D721Med (cell line): ENCODE measurements at places on chromosomes 5 and 9.

DNA sequence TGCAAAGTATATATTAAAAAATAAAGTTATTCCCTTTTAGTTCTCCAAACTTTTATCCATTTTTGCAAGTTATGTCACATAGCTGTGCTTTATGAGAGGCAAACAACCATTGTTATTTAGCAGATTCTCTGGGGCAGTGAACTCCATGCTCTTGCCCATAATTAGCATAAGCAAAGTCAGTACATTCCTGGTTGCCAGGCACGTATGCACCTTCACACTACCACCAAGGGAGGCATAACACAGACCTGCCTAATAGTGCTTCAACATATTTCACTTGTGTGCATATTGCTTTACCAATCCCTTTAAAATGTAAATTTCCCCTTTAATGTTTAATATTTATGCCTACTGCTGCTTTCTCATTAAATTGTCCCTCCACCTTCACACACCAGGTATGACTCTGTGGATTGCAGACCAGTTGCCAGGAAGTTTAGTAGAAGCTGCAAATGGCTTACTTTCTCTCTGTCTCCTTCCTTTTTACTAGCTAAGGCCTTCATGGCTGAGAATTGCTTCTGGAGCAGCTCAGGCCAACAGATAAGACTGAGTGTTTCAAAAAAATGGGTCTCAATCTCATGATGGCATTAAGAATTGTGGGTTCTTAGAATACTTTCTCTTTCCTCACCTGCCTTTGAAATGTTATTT, 388.2 kb downstream of the PRR16 start:
- no peak for DNase-seq

DNA sequence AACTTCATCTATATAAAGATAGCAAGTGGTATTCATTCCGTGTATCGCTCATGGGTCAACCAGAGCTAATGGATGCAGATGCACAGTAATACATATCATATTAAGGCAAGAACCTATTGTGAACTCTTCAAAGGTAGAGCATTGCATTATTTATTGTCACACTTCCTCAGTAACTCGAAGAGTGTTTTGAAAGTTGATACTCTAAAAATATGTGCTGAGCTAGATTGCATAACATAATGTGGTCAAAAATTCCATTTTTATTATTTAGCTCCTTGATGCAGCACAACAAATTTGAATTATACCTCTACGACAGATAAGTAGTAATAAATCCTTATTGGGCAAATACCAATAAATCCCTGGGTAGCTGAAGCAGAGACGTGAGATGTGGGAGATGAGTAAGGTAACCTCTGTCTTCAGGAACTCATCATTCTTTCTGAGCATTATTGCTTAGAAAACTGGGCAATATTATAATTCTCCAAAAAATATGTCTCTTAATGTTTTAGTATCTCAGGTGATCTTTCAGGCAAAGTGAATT, 70.3 kb downstream of the CDH18 start:
- no peak for DNase-seq

GRCh38 chr9:111034898-111035539, 3.3 kb downstream of the LPAR1 start:
- no peak for DNase-seq

DNA sequence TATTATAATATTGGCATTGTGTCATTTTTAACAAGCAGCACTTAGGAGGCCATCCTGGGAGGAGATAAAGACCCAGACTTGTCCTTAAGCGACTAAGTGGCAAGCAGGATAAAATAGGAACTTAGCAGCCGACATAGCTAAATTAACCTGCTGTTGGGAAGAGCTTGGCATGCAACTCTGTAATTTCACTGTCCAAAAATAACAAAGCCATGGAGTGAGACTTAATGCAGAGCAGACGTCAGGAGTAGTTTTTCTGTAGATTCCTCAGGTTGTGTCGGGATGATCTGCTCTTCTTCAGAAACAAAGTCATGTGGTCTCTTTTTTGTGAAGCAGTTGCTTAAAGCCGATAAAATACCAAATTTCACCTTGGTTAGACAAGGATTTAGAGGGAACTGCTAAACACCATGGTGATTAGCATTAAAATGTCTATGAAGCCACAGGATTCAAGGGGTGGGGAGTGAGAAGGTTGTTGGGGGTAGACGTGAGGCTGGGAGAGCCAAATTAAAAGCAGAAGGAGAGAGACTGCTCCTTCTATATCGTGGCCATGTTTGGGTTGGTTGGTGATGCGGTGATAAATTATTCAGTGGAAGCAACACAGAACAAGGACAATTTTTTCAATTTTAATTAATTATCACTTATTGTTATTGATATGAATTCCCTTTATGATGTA, 303.0 kb downstream of the CSNK1G3 start:
- DNase-seq, result no peak

GRCh38 chr9:93007529-93008058, 50.9 kb upstream of the SUSD3 start:
- DNase-seq, result no peak

DNA sequence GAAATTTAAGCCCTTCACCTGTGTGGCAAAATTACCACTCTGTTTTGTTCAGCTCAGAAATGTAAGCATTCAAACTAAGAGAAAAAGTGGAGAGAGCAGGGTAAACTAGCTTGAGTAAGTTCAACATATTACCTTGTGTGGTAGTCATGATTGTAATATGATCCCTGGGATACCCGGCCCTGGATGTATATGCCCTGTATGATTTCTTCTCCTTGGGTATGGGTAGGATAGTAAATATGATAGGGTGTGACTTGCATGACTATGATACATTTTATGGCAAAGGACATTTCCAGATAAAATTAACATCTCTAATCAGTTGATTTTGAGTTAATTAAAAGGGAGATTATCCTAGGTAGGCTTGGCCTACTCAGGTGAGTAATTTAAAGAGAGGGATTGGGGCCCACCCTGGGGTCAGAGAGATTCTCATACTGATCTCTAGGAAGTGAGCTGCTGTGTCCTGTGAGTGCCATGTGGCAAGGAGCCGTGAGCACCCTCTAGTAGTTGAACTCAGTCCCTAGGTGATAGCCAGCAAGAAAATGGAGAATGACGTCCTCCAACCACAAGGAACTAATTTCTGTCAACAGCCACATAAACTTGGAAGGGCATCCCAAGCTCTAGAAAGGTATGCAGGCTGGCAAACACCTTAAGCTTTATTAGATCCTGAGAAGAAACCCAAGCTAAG, 62.2 kb upstream of the ANXA1 start:
- DNase-seq, result no peak

DNA sequence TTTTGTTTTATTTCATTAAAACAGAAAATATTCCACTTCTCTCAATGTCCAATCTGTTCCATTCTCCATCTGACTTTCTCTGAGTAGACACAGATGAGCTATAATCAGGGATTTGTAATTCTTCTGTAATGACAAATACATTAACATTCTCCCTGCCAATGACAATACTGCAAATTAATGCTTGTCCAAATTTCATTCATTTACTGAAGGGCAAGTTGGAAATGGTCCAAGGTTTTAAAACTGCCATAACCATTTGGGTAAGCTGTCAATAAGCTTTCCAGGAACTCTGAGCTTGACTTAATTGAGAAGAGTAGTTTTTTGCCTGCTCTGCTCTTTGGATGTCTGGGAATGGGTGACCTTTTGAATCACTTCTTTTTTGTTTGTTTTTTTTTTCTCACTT, 253.5 kb downstream of the DMRTA1 start:
- DNase-seq, result no peak

DNA sequence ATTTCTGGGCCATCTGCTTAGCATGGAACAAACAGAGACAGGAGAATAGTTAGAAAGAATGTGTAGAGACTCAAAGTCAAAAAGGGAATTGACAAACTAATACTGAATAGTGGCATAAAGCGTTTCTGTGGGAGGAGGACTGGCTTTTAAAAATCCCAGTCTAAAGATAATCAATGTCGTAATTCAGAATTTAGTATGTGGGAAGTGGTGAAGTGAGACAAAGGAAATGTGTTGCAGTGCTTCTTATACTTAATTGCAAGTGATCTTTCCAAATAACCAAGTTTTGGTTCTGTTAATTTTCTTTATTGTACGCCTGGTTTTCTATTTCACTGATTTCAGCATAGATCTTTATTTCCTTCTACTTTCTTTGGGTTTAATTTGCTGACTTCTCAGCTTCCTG, 133.2 kb downstream of the ENTREP1 start:
- DNase-seq, result no peak

GRCh38 chr9:90807006-90807405, 5.4 kb downstream of the SYK start:
- no peak for DNase-seq

- DNase-seq, result no peak
These were observed 198.8 kb downstream of the NR3C1 start for GRCh38 chr5:143204474-143205246.

DNA sequence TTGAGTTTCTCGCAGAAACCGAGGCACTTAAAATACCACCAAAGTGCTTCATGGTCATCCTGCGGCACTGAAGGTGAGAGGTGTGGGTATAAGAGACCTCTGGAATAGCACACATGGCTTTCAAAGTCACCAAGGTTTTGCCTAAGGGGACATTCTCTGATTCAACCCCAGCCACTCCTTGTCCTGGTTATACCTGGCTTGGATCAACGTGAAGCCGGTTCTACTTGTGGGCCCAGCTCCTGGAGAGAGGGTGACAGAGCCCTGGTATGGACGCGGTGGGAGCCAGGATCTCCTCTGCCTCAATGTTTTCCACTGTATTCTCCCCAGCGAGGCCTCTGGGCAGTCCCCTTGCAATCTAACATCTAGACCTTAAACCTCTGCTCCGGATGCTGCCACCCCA, 132.0 kb downstream of the FSTL4 start:
- DNase-seq, result no peak

GRCh38 chr9:115006660-115007059, 76.3 kb upstream of the TNFSF8 start:
- no peak for DNase-seq

DNA sequence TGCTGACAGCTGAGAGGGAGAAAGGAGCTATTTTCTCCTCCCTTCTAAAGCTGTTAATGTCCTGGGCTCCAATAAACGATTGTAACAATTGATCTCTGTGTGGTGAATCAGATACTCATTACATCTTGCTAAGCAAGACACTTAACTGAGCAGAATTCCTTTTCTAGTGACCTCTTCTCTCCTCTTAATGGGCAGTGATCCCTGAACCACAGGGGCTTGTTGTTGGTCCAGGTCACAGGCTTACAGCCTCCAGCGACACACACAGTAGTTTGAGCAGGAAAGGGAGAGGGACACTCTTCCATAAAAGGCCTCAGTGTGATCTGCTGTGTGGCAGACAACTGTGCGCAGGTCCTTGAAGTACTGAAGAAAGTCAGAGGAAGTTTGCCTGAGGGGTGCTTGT, 58.5 kb upstream of the MYO10 start:
- DNase-seq, result no peak

DNA sequence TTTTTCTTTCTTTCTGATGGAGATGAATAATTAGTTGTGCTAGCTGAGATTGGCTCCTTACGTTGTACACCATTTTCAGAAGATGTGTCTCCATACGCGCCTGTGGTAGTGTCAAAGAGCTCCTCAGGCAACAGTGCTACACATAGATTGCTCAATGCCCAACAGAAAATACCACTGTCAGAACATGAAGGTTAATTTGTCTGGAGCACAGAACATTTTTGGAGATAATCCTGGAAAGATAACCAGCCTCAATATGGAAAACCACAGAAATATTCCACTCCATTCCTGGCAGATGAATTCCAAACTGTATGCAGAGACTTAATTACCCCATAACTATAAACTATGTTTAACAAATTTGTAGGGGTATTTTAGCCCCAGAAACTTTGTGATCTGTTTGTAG, 233.6 kb downstream of the MARCHF11 start:
- DNase-seq, result no peak

GRCh38 chr5:117131876-117132275, 557.3 kb upstream of the SEMA6A start:
- no peak for DNase-seq

DNA sequence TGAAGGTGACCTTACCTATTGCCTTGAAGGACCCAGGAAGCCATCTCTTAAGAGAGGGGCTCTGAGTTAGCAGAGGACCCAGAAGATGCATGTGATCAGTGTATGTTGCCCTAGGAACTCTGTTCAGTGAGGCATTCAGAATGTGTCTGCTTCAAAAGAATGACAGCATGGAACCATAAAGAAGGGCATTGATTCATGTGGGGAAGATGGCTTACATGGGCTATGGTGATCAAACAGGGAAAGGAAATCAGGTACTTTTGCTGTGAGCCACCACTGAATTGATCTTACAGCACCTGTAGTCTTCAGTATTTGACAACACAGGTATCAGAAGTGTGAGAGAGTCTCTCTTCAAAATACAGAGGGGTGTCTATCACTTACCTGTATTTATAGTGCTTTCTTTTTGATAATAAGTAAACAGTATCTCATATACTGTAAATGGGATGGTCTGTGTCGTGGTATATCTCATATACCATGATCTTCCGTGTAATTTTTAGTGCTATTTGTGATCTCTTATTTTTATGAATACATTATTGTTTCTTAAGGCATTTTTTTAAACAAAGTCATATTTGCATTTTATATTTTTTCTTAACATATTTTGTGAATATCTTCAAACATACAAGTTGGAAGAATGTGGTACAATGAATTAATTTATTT, 57.0 kb downstream of the FOCAD start:
- DNase-seq, result no peak

DNA sequence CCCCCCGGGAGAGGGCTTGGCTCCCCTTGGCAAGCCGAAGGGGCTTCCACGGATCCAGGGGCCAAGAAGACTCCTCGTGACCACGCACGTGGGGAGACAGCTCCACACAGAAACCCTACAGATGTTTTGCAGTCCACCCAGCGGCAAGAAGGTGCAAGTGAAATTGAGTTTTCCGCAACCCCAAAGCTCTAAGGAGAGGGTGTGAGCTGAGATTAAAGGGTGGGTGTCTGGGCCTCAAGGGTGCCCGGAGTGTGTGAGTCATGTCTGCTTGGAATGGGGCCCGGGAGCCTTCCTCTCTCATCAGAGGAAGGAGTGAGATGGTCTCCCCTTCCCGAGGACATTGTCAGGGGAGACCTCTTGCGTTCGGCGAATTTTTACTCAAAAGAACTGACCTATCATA, 79.1 kb downstream of the OLFM1 start:
- DNase-seq, result no peak

GRCh38 chr9:91162784-91163443, 198.8 kb downstream of the AUH start:
- DNase-seq, result no peak

DNA sequence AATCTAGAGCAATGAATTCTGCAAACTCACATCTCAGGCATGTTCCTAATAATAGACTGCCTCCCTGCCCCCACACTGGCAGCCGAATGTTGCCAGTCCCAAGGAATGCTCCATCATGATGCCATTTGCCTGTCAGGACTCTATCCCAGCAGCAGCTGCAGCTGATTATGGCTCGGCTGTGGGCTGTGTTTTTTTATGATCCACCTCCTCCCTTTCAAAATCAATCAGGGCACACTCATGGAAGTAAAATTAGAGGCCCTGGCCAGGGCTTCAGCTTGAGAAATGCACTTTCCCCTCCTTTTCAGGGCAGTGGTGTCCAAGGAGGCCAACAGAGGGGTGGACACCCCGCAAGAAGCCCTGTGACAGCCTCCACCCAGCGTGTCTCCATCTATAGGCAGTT, 176.7 kb upstream of the S1PR3 start:
- no peak for DNase-seq

GRCh38 chr5:132754947-132755346, 7.7 kb downstream of the CCNI2 start:
- no peak for DNase-seq
